ENCODE measurements at places on chromosomes 12 and 14. TPM values are rescaled to one million over a fixed set of nuclear protein-coding genes. Genes with fewer than 3 reads are reported as not detected.

- no peak for DNase-seq
Observed at GRCh38 chr12:5176036-5176435, 132.4 kb downstream of the KCNA5 start.

DNA sequence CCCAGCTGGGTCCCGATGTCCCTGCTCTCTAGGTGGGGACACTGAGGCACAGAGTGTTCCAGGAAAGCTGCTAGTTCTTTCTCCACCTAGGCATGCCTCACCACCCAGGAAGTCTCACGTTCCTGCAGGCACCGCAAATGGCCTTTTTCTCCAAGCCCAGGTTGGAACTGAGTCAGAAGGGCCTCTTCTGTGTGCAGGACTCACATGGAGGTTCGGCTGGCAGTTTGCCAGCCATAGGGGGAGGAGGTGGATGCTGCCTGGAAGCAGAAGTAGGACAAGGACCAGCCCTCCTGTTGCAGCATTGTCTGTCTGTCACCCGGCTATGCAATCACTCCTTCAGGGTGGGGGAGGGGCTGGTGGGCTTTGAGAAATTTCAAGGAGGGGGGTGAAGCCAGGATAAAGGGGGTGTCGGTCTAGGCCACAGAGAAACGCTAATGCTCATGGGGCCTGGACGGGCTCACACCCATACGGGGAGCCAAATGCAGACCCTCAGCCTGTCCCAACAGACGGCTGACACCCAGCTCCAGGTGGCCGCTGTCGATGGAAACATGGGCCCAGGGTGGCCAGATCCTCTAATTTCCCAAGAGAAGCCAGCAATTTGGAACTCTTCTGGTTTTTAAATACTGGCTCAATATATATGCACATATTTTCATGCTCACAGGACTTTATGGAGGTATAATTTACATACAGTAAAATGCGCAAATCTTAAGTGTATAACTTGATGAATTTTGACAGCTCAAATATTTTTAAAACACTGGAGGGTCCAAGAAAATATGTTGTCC is 120.5 kb downstream of the PHETA1 start:
- peak; percentile 19 for DNase-seq

DNA sequence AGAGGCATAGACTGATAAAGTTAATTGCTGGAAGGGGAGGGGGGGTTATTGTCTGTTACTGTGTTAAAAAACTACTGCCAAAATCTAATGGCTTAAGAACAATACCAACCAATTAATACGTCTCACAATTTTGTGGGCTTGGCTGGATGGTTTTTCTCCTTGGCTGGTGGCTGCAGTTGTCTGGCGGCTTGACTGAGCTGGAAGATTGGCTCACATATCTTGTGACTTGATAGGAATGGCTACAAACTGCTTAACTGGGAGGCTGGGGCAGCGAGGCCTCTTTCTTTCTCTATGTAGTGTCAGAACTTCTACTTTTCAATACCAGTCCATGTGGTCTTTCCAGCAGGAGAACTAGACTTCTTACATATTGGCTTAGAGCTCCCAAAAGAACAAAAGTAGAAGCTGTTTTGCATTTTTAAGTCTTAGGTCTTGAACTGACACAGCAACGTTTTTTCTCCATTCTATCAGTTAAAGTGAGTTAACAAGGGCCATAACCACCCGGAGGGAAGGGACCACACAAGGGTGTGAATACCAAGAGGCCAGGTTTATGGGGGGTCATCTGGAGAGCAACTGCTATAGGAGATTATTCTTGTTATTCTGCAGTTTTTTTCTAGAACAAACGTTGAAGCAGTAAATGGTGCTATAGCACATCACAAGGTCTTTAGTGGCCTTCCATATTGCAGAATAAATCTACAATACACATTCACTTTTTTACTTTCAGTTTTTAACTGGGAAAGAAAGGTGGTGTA is 46.9 kb downstream of the ZDHHC17 start:
- DNase-seq = no peak

Gene RTL1
- polyA plus RNA-seq = 29.5 TPM

GRCh38 chr12:52193991-52194390 is 2.2 kb upstream of the KRT80 start:
- DNase-seq = peak; percentile 56

Measured in muscle of leg (tissue), 16 donors.